Hematopoietic multipotent progenitor cell treated with erythropoietin and hydrocortisone succinate and interleukin-3 and kit ligand, for 15 days (in vitro differentiated cells): ENCODE measurements at places on chromosomes 3 and 15.

GRCh38 chr15:62057341-62057980 lies 2.8 kb downstream of the VPS13C start:
- no peak for DNase-seq

GRCh38 chr3:66401675-66402491 lies 98.9 kb downstream of the LRIG1 start:
- no peak for DNase-seq

DNA sequence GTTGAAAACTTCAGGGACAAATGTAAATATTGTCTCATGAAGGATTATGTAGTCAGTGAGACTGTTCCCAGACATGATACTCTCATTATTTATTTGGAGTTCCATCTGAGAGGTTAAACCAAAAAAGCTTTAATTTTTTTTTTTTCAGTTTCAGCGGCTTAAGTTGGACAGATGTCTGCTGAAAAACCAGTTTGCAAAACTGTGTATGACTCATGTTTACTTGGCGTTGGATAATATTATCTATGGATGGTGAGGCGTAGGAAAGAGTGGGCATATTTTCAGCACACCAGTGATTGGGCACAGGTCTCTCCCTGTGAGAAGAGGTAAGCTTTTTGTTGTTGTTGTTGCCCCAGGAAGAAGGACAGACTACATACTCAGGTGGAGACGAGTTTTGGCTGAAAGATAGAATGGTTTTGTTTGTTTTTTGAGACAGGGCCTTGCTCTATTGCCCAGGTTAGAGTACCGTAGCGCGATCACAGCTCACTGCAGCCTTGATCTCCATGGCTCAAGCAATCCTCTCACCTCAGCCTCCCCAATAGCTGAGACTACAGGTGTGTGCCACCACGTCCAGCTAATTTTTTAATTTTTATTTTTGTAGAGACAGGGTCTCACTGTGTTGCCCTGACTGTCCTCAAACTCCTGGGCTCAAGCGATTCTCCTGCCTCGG lies 16.4 kb upstream of the ANXA2 start:
- no peak for DNase-seq

DNA sequence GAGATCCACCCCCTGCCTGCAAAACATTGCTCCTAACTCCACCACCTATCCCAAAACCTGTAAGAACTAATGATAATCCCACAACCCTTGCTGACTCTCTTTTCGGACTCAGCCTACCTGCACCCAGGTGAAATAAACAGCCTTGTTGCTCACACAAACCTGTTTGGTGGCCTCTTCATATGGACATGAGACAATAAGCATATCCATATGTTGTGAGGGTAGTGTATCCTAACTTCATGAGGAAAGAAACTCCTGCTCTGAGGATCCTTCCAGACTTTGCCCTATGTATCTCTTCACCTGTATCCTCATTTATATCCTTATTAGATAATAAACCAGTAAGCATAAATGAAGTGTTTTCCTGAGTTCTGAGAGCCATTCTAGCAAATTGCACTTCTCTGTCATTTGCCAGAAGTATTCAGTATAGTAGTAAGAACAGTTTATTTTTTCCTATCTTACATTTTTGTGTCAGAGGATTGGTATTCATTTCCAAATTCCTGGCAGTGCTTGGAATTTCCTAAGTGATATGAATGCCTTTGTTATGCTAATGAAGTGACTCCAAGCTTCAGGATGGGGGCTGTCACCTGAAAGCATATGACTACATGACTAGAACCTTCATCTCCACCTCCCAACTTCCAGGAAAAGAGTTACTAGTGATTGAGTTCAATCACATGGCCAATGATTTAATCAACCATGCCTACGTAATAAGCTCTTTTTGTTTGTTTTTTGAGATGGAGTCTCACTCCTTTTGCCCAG lies 30.2 kb downstream of the TTBK2 start:
- no peak for DNase-seq

DNA sequence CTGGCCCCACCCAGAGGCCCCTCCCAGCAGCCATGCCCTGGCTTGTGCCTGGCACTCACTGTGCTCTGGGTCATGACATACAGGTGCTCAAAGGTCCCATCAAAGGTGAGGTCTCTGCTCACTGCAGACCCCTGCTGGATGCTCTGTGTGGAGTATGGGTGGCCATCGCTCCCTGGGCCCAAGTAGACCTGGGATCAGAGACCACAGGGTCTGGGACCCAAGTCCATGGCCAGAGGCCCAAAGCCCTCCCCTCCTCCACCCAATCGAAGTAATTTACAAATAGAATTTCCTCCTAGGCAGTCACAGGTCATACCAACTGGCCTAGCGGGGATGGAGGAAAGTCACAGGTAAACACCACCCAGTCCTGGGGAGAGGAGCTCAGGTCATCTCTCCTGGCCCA lies 7.6 kb downstream of the PLXNB1 start:
- no peak for DNase-seq

DNA sequence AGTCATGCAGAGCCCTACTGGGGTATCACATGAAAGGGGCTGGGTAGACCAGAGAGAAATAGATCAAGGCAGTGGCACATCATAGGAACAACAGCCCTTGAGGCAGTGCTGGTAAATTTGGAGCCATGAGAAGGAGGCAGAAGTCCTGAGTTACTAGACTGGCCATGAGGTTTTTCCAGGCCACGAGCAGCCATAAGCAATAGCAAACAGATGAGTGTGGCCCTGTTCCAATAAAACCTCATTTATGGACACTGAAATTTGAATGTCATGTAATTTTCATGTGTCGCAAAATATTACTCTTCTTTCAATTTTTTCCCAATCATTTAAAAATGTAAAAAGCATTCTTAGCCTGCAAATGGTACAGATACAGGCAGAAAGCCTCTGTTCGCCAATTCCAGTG lies 28.1 kb upstream of the LRRN1 start:
- DNase-seq = no peak

GRCh38 chr3:37937156-37937555 lies 53.4 kb upstream of the VILL start:
- no peak for DNase-seq

GRCh38 chr3:44506961-44507360 lies 29.5 kb upstream of the ZNF445 start:
- no peak for DNase-seq

DNA sequence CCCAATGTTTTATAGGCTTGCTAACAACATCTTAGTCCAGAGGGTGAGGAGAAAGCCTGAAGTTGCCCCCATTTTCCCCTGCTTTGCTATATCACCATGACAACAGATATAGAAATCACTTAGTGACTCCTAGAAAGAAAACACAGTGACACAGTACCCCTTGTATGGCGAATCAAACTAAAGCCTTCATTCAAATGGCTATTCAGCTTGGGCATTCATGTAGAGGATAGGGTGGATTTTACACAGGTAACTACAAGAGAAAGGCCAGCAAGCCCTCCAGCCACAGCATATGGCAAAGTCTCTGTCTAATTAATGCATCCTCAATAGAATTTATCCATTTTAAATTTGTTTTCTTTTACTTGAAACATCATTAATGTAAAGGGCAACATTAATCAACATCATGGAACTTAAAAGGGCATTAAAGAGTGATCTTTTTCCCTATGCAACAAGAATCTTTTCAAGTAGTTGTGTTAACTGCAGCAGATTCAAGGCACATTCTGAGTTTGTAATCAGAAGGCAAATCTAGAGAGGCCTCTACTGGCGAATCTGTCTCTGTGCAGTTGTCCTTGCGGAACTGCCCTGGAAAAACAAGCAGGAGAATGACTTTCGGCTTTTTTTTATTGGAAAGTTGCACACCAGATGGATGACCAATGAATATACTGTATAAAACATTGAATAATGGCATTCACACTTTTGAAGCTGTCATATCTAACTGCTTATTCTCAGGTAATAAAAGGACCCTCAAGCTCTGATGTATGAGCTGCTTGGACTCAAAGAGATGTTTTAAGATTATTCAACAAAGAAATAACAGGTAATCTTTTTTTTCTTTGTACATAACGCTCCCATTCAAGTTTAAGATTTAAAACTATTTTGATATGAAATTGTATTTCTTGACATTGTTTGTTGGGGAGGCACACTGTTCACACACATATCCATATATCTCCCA lies 621.7 kb upstream of the AGTR1 start:
- DNase-seq = no peak

DNA sequence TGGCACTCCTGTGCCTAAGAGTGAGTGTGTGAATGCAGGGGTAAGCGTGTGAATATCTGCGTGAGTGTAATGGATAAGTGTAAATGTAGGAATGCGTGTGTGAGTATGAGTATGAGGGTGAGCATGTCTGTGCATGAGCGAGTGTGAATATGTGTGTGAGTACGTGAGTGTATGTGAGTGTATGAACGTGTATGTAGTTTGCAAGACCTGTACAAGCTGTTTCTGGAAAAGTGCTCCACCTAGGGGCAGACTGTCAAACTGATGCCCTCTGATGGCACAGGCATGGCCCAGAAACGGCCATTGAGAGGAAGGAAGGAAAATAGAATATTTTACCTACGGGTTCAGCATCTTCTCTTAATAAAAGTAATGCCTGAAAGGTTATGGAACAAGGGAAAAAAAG lies 24.4 kb upstream of the FRMD4B start:
- peak; percentile 13 for DNase-seq

GRCh38 chr15:100169615-100170290 lies 172.0 kb downstream of the ADAMTS17 start:
- no peak for DNase-seq

- DNase-seq = no peak
These were observed 255.1 kb upstream of the CMC1 start for GRCh38 chr3:27986234-27986879.

DNA sequence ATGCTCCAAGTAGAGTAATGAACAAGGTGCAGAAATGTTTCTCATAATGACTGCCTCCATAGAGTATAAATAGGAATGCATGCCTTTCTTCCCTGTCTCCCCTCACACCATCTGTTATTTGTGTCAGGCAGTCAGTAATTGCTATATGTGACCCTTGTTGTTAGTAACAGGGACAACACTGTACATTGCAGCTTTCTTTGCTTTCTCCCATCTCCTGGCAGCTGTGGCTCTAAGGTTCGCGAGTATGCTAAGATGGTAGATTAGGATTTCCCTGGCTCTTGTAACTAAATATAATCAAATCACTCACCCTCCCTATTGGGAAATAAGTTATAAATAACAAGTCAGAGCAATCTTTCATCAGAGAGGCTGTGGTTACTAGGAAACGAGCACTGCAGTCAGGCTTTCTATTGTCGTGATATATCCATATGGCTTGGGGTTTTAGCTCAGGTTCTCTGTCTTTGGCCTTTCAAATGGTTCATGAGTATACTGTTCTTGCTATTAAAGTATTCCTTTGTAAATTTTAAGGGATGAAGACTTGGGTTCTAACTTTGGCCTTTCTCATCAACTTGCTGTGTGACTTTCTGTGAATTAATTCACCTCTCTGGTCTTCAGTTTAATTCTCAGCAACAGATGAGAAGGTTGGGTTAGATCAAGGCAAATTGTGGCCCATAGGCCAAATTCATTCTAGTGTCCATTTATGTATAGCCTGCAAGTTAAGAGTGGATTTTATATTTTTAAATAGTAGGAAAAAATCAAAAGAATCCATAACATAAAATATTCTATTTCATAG lies 8.1 kb upstream of the MINDY4B start:
- no peak for DNase-seq

DNA sequence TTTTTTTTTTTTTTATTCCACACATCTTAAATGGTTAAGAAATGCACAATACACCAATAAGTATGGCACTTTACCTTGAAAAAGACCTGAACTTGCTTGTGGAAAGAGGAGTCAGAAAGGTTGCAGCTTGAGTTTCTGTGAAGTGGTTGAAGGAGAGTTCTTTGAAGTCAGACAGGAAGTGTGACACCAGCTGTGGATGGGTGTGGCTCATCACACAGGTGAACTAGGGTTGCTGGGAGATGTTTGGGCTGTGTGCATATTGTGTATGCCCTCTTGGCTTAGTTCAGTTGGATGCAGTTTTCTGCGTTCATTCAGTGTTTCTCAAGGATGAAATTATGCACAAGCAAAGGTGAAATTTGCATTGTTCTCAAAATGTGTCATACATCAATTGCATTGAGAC lies 6.3 kb downstream of the AEN start:
- peak; percentile 70 for DNase-seq

GRCh38 chr3:128488636-128488990 lies 4.4 kb downstream of the GATA2 start:
- DNase-seq = no peak

GRCh38 chr3:126197854-126198584 lies 17.6 kb upstream of the ALDH1L1 start:
- DNase-seq = peak; percentile 3

DNA sequence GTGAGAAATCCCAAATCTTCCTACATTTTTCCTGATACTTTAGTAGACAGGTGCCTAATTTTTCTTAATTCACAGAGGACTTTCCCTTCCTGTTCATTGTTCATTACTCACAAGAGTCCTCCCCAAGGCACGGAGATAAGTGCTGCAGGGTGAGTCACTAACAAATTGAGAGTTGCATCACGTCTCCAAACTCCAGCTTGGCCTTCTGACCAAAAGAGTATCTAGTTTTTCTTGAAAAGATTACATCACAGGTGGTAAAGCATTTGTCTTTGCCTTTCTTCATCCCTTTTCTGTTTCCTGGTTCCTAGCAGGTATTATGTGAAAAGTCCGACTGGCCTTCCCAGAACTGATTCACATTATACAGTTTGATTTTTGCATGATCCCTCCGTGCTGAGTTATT lies 24.9 kb upstream of the RASGRP1 start:
- DNase-seq = no peak

DNA sequence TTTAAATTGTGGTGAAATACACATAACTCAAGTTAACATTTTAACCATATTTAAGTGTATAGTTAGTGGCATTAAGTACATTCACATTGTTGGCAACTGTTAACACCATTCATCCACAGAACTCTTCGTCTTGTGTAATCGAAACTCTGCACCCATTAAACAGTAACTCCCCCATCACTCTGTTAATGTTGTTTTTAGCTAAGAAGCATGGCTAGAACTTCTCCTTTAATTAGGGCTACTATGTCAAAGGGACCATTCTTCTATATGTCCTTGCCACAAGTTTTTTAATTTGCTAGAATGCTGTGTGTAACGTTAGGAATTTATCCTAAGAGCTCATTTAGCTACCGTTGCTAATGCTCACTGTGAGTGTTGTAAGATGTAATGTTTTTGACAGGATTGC lies 60.6 kb downstream of the MAP2K5 start:
- DNase-seq = no peak

GRCh38 chr3:103532986-103533385 lies 1098.2 kb downstream of the ZPLD1 start:
- no peak for DNase-seq

- DNase-seq = no peak
These were observed 15.0 kb downstream of the TIGIT start for GRCh38 chr3:114308830-114309229.
